Stimulated activated CD4-positive, alpha-beta T cell treated with anti-CD3 and anti-CD28 coated beads, TNF-alpha, amount 100 ng/mL, for 48 hours (primary cell): ENCODE measurements at places on chromosomes 6 and 20.

DNA sequence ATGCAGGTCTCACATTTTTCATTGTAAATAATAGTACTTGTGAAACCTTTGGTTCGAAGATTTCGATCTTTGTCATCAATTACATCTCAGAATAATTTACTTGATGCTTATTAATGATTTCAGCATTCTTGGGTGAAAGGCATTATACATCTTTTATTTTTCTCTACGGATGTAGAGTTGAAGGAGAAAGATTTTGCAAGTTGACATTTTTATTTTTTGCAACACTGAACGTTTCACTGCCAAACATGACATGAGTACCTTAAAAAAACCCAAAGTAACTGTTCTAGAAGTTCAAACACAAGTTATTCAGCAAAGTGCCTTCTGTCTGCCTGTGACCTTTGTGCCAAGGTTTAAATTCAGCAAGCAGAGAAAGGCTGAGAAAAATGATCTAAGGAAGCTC is 97.3 kb upstream of the SGK1 start:
- DNase-seq = no peak

- no peak for DNase-seq
These were observed 193.0 kb downstream of the GJA10 start for GRCh38 chr6:90087106-90087833.

- no peak for DNase-seq
These were observed 538.6 kb upstream of the RNF217 start for GRCh38 chr6:124423621-124424020.

DNA sequence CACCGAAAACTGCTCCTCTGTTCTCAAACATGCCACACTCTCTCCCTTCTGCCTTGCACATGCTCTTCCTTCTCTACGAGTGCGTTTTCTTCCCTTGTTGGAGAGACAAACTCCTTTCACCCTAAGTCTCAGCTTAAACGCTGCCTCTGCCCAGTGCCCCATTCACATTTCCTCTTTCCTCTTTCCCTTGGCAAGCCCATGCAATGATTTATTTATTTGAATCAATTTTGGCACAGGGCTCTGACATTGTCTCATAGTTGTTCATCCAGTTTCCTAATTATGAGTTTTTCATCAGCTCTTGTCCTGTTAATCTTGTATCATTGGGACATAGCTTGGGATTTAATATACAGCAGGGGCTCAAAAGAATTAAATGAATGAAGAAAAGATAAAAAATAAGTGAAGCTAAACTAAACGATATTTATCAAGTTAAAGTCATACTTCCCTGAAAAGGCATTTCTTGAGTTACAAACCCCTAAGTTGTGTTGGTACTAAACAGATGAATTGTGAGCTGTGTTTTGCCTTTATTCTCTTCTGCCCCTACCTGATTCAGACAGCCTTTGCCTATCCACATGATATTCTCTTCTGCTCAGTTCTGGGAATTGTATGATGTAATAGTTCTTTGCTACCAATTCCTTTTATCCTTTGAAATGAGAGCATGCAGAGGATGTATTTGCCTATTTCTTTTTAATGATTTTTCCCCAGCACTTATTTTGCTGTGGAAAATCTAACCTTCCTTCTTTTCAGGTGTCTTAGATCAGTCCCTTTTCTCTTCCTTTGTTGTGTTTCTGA is 704.4 kb downstream of the UTRN start:
- DNase-seq = no peak

DNA sequence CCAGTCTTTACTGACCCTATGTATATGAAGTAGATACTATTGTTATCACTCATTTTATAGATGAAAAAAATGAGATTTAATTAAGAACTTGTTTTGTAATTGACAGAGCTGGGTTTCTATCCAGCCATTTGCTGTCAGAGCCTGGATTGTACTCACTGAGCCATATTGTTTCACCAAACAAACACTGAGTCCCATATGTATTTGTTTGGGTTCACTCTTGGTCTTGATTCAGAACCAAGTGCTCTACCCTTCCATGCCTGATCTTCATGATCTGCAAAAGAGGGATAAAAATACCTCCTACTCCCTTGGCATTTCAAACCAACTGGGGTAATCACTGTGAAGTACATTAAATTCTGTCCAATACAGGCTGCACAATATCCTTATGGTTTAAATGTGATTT is 52.4 kb downstream of the OPN5 start:
- DNase-seq = no peak

GRCh38 chr6:149166747-149167146 is 150.8 kb upstream of the TAB2 start:
- no peak for DNase-seq

DNA sequence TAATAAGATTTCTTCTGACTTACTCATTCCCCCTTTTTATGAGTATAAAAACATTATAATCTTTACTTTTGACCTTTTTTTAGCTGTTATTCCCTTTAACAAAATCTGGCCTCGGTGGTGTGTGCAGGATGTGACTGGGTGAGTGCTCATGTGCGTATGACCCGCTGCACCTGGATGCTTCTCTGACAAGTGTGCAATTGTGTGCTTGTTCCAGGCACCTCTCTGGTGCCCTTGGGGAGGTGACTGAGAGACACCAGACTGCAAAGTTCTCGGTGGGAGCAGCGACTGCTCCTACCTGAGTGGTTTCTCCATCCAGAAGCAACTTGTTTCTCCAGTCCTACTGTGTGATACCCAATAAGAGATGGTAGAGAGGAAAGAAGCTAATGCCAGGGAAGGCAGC is 65.0 kb downstream of the ISM1 start:
- no peak for DNase-seq

DNA sequence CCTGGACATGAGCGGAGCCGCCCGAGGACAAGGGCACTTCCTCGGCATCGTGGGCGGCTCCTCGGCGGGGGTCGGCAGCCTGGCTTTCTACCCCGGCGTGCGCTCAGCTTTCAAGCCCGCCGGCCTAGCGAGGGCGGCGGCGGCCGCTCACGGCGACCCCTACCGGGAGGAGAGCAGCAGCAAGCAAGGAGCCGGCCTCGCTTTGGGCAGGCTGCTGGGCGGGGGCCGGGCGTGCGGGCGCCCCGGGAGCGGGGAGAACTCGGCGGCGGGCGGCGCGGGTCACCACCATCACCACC is 6.7 kb downstream of the PRDM13 start:
- no peak for DNase-seq

GRCh38 chr6:107101686-107102413 is 13.5 kb downstream of the BEND3 start:
- no peak for DNase-seq

GRCh38 chr20:21246161-21246560 is 57.0 kb upstream of the XRN2 start:
- DNase-seq = no peak

DNA sequence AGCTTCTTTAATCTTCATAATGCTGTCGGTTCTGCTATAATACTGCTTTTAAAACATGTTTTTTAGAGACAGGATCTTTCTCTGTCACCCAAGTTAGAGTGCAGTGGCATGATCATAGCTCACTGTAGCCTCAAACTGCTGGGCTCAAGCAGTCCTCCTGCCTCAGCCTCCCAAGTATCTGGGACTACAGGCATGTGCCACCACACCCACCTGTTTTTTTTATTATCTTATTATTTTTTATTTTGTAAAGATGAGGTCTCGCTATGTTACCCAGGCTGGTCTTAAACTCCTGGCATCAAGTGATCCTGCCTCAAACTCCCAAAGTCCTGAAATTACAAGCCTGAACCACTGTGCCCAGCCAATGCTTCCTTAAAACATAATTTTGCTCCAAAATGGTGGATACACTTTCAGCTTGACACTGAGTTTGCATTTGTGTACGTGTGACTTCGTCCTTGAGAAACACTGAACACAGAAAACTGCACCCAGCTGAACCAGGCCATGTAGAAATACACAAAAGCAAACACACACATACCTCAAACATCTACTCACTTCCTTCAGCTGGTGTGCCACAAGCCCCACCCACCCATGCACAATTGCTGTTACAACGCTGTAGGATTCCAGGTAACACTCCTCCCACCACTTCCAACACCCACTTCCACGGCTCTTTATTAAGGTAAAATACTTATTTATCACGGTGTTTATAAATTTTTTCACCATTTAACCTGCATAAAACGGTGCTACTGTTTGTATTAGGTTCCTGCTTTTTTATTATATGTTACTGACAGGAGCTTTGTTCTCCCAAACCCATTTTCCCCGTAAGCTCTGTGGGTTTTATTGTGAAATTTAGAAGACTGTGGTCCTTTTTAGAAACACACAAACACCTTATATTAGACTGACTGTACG is 109.1 kb downstream of the TSHZ2 start:
- DNase-seq = no peak

- DNase-seq = peak; percentile 83
These were observed 32.5 kb downstream of the PNPLA1 start for GRCh38 chr6:36302227-36302976.

- DNase-seq = no peak
These were observed 60.7 kb upstream of the GJE1 start for GRCh38 chr6:142071981-142072380.

DNA sequence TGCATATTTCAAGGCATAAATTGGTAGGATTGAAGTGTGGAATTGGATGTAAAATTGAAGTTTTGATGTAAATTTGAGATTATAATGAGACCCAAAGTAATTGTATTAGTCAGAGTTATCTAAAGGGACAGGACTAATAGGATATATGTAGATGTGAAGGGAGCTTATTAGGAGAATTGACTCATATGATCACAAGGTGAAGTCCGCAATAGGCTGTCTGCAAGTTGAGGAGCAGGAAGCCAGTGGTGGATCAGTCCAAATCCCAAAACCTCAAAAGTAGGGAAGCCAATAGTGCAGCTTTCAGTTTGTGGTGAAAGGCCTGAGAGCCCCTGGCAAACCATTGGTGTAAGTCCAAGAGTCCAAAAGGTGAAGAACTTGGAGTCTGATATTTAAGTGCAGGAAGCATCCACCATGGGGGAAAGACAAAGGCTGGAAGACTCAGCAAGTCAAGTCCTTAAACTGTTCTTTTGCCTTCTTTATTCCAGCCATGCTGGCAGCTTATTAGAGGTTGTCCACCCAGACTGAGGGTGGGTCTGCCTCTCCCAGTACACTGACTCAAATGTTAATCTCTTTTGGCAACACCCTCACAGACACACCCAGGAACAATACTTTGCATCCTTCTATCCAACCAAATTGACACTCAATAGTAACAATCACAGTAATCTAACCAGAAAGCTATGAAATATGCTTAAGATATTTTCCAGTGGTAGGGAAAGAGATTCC is 442.6 kb upstream of the PTCHD4 start:
- DNase-seq = no peak

DNA sequence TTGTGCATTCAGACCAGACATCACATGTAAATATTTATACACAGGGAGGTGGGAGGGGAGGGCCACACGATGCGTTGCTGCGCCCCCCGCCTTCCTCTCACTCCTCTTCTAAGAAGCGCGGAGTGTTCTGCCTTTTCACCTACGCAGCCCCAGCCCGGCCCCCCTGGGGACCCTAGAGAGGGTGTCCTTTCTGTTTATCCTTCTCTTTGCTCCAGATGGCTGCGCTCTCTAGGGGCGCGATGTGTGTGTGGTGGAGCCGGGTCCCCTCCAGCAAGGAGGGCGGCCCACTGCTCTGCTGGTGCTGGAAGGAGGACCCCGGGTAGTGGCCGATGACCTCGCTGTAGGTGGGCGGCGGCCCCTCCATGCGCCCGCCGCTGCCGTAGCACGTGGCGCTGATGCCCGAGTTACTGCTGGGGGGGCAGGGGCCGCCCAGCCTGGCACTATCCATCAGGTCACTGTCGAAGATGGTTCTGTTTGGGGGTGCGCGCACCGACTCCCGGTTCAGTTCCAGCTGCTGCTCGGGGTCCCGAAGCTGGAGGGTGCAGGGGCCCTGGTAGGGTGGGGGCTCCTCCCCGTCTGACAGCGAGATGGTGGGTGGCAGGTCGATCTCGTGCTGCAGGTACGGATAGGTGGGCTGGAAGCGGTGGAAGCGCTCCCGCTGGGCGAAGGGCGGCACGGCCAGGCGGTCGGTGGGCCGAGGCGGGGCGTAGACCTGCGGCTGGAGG is 31.8 kb upstream of the ZBP1 start:
- DNase-seq = no peak

DNA sequence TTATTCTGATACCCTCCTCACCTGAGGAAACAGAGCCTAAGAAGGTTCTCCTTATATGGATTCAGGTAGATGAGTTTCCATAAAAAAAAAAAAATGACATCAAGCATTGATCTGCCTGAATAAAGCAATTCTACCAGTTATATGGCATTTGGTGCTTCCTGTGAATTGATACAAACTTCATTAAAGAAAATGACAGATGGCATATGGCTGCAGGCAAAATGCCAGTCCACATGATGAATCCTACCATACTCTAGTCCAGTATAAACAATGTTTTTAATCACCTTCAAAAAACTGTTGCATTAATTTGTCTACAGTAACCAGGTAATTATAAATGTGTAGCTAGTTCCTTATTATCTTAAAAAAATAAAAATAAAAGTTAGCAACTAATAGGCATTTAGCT is 559.2 kb upstream of the FLRT3 start:
- DNase-seq = no peak

GRCh38 chr6:138695193-138695592 is 78.4 kb upstream of the CCDC28A start:
- no peak for DNase-seq

DNA sequence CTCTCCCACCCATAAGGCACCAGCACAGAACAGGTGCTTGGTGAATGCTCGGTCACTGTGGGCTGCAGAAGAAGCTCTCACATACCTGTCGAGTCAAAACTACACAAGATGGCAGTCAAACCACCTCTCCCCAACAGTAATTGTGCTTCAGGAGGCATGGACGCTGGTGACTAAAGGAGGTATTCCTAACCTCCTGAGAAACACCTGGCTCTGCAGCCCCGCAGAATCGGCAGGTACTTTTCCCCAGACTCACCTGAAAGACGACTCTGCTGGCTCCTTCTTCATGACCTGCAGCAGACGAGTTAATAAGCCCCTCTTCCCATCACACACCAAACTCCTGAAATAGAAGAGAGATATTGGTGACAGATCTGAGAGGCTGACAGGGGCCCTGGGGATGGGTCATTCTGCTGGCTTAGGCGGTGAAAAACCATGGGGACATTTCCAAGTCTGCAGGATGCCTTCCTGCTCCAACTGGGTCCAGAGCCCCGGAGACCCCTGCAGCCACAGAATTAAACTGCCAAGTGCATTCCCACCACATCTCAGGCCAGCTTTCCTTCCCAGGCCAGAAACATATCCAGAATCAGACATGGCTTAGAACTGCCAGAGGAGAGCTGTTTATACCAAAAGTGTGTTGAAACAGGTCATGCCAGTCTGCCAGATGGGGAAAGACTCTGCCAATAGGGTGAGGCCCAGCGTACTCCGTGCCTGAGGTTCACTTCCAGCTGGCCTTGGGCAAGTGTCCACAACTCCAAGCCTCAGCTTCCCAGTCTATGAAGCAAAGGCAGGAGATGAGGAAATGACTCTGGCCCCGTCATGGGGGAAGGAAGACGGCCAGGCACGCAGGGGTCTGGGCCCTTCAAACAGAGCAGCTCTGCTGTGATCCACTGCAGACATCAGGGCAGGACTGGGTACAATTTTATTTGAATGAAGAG is 53.0 kb downstream of the MYH7B start:
- no peak for DNase-seq

GRCh38 chr20:21397341-21398108 is at the start of gene NKX2-4:
Gene NKX2-4 (minus strand): TSS chr20:21397526. CDS start chr20:21397399, 127 bp downstream.
- DNase-seq = no peak

DNA sequence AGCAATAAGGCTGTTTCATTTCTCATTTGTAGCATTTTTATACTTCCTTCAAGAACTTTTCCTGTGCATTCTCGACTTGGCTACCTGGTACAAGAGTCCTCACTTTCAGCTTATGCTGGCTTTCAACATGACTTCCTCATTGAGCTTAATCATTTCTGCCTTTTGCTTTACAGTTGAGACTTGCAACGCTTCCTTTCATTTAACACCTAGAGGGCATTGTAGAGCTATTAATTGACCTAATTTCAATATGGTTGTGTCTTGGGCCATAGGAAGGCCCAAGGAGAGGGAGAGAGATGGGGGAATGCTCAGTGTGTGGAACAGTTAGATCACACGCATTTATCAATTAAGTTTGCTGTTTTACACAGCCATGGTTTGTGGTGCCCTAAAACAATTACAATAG is 37.2 kb downstream of the SLC22A2 start:
- DNase-seq = no peak
